ENCODE measurements at places on chromosomes 2 and 18.
A peak's percentile ranks its signal among the peaks of the same experiment; 100 is the strongest.

DNA sequence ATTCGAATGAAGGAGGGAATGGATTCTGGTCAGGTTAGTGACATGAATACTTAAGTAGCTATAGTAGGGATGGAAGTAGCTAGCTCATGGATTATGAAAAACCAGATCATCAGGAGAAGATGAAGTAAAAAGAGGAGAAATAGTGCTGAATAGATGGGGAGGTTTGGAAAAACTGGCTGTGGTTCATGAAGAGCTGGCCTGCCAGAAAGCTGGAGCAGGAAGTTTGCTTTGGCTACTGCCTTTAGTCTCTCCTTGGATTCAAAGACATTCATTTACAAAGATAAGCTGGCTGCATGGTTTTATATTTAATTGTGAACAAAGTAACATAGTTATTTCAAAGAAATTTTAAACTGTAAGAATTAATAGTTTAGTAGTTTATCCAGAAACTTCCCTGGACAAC is 567.0 kb downstream of the RIT2 start:
- DNase-seq = no peak

DNA sequence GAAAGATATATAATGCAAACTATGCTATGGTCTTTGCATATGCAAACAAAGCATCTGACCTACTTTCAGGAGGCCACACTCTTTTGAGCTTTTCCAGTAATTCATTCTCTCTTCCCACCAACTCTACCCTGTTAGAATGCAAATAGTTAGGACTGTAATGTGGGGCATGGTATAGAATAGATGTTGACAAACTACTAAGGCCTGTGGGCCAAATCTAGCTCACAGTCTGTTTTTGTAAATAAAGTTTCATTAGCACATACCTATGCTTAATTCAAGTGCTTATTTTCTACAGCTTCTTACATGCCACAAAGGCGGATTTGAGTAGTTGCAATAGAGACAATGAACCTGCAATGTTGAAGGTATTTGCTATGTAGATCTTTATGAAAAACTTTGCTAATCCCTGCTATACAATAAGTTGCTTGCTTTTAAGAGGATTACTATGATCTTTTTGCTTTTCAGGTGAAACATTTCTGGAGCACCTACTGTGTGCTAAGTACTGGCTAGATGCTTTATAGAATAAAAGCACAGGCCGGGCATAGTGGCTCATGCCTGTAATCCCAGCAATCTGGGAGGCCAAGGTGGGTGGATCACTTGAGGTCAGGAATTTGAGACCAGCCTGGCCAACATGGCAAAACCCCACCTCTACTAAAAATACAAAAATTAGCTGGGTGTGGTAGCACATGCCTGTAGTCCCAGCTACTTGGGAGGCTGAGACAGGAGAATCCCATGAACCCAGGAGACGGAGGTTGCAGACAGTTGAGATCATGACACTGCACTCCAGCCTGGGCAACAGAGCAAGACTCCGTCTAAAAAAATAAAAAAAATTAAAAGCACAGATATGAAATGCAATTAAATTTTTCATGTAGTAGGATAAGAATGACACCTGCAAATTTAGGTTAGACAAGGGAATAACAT is 267.8 kb downstream of the DPP10 start:
- DNase-seq = no peak

GRCh38 chr2:74843433-74843832 is 9.5 kb downstream of the HK2 start:
- DNase-seq = no peak

DNA sequence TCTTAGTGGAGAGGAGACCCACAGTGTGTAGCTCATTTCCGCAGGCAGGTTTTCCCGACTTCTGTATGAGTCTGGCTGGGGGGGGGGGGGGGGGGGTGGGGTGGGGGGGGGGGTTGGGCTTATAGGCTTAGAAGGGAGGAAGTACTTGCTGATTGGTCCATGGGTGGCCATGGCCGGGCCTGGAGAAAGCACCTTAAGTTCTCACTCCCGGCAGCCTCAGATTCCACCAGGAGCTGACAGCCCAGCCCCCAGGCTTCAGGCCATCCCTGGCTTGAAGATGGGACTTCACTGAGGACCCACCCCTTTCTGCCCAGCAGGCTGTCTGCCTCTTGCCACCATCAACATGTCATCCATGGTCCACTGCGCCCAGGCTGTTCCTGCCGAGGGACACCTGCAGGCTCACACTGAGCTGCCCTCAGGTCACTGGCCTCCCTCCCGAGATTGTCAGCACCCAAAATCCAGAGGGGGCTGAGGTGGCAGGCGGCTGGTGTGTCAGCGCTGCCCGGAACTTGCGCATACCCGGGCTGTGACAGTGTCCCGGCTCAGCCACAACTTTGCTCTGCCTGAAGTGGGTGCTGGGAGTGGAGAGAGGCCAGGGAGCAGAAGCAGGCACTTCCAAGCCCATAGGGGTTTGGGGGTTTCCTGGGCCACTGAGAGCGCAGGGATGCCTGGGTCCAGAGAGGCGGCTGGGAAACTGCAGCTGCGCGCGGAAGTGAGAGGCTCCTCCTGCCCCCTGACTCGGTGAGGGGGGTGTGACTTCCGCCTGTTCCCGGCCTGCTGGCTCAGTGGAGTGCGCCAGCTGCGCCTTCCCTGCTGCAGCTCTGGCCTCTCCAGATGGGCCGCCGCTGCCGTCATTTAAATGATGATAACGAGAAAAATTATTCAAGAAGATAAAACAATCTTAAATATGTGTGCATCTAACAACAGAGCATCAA is 256.1 kb downstream of the RPRM start:
- DNase-seq = no peak

DNA sequence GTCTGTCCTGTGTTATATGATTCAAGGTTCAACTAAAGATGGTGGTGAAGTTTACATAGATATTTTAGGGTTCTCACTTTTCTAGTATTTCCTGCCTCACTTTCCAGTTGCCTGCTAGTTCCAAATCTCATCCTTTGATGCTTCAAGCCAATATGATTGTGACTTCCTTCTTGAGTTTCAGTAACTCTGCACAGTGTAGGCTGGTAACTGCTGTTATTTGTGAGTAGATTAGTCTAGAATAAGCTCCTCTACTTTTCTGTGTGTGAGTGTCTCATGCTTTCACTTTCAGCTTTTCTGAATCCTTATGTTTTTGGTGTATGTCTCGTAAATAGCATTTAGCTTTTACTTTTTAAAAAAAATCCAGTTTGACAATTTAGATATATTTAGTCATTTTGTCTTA is 42.6 kb downstream of the GALNT1 start:
- DNase-seq = no peak

DNA sequence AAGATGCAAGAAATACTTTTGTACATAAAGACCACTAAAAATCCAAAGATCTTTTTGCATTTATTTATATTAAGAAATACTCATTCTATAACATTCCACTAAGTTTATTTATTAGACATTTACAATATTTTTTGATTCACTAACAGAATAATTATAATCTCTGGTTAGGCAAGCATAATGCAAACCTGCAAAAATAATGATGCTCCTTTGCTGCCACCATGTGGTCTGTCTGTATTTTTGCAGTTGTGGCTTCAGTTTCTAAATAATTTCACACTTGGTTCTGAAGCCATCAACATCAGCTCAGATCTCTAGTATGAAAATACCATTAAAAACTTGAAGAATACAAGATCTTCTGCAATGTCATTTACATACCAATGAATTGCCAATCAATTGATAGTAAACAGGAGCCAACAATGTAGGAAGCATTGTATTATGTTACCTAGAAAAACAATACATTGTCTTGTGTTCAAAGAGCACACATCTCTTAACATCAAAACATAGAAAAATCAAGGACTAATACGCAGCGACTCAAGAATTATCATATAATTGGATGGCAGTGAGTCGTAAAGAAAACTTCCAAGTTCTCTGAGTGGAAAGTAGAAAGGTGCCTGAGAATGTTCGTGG is 28.8 kb upstream of the WDR75 start:
- peak; percentile 12 for DNase-seq

DNA sequence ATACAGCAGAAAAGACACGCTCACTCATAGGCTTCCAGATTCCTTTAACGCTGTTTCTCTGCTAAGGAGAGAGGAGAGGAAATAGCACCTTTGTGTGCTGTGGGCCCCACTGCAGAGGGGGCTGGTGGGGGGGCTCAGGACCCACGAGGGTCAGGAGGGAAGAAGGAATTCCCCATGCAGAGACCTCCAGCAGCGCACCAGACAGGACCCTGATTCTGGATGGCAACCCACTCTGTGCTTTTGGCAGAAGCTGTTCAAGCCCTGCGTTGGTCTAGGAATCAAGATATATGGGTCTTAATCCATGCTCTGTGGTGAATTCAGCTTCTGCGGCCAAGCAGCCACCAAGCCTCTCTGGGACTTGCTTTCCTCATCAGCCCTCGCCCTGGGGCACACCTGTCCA is 31.0 kb downstream of the MYCN start:
- no peak for DNase-seq

DNA sequence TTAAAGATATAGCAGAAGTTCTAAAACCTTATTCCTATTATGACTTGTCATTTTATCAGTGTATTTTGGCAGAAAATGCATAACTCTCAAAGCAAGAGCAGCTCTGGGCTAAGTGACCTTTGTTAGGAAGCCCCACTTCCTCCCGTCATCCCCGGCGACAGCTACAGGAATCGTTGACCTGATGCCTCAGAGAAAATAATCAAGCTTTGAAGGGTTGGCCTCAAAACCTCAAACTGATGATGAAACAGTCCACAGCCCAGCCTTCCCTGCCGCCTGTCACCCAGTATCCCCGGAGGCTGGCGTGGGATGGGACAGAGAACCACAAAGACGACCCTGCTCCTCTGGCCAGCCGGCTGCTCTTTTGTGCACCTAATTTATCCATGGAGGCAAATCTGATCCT is 65.3 kb downstream of the KCNF1 start:
- DNase-seq = no peak

DNA sequence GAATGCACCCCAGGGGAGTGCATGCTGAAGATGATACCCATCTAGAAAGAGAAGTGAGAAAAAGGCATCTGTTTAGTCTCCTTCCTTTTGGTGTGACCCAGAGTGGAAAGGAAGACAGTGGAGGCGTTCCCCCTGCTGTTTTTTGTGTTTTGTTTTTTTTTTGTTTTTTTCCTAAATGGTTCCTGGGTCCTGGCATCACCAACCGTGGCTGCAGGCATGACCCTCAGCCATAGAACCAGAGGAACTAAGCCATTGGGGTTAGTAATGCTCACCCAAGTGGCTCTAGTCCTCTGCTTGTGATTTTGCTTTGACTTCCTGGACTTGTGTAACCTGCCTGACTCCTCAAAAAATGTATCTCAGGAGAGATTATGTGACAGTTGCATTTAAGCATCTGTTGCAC is 451.3 kb downstream of the DCC start:
- no peak for DNase-seq

GRCh38 chr2:98539056-98539735 is 69.1 kb downstream of the COA5 start:
- DNase-seq = no peak

DNA sequence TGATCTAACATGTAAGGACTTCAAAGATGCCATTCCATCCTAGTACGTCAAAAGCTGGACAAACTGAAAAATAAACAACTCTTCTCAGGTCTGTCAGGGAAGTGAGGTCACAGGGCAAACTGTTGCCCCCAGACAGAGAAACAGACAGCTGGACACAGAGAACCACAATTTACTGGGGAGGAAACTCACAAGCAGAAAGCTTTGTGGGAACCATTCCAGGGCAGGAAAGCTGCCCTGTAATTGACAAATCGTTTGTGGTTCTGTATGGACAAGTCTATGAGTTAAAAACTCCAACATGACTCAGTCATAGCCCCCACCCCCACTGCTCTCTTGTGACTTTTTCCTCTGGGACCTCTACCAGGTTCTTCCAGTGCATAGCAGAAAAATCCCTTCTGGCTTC is 28.4 kb downstream of the MCEE start:
- no peak for DNase-seq

Data from stimulated activated CD4-positive, alpha-beta T cell treated with anti-CD3 and anti-CD28 coated beads, Interleukin-4, amount 100 ng/mL, for 48 hours (primary cell).